ENCODE measurements at places on chromosomes 7 and 10. TPM values are rescaled to one million over a fixed set of nuclear protein-coding genes. Genes with fewer than 3 reads are reported as not detected.

HYAL4 gene
- not detected for total RNA-seq

MMP21 gene
- not detected for total RNA-seq

KAZALD1 gene
- 14.1 TPM for total RNA-seq

ADAM8 gene
- total RNA-seq = 1.5 TPM

KNDC1 gene
- total RNA-seq = 0.33 TPM

GRCh38 chr10:90161-90560 is 41.1 kb upstream of the TUBB8 start:
- H3K36me3 ChIP-seq = peaks cover 9% of the 10 kb centered on the region
- H3K4me3 ChIP-seq = no peak overlapping the region
- no peaks in the 10 kb centered on the region for H3K4me1 ChIP-seq
- peaks cover 22% of the 10 kb centered on the region for H3K27me3 ChIP-seq
- H3K27ac ChIP-seq = no peak overlapping the region

- H3K27ac ChIP-seq = no peak overlapping the region
- no peaks in the 10 kb centered on the region for H3K36me3 ChIP-seq
- H3K27me3 ChIP-seq = peaks cover 1% of the 10 kb centered on the region
- no peaks in the 10 kb centered on the region for H3K4me1 ChIP-seq
- H3K4me3 ChIP-seq = no peak overlapping the region
Measured at GRCh38 chr10:86293396-86293791, 73.2 kb downstream of the GRID1 start.

DNA sequence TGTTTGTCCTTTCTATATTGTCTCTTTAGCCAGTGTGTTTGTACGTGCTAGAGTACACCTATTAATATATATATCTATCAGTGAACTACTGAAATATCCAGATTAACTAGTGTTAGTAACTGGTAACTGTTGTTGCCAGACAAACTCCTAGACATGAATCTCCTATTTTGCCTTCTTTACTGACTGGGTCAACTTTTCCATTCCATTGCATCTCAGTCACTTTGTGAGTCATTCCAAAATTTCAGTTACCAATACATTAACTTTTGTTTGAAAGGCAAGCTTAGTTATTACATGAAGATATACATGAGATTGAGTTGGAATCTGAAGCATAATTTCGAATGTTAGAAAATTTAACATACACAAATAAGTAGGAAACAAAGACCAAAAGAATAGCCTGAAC is 51.4 kb downstream of the BTAF1 start:
- peak overlapping the region; percentile 39 for H3K4me3 ChIP-seq
- peak; percentile 54 for DNase-seq
- peaks cover 38% of the 10 kb centered on the region for H3K4me1 ChIP-seq
- peaks cover 46% of the 10 kb centered on the region for H3K36me3 ChIP-seq
- no peaks in the 10 kb centered on the region for H3K27me3 ChIP-seq

GRCh38 chr10:71429304-71429703 is 32.6 kb downstream of the CDH23 start:
- no peak overlapping the region for H3K27ac ChIP-seq
- no peak for DNase-seq
- H3K4me1 ChIP-seq = no peaks in the 10 kb centered on the region
- no peak overlapping the region for H3K4me3 ChIP-seq
- no peaks in the 10 kb centered on the region for H3K36me3 ChIP-seq

DNA sequence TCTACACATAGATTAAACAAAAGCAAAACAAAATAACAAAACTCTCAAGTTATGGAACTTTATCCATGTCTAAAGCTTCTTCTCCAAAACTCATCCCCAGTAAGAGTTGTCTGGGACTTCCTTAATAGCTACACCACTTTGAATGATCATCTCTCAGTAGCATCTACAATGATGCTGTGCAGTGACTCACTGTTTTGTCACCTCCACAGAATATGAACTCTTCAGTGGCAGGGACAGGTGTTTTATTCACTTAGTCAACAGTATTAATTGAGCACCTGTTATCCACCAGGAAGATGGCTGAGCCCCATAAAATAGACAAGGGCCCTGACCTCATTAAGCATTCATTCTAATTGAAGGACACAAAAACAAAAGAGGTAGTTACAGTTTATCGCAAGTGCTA is 350.7 kb downstream of the ELMO1 start:
- no peak overlapping the region for H3K27ac ChIP-seq
- H3K4me1 ChIP-seq = no peaks in the 10 kb centered on the region
- no peaks in the 10 kb centered on the region for H3K36me3 ChIP-seq
- H3K4me3 ChIP-seq = no peak overlapping the region

- peaks cover 30% of the 10 kb centered on the region for H3K4me1 ChIP-seq
- no peak overlapping the region for H3K4me3 ChIP-seq
- H3K36me3 ChIP-seq = peaks cover 8% of the 10 kb centered on the region
Measured at GRCh38 chr7:77839919-77840318, 41.3 kb downstream of the PHTF2 start.

Data from HFFc6 (cell line).